Pancreas (tissue), 10 donors: ENCODE measurements at places on chromosomes 4 and X. TPM values are rescaled to one million over a fixed set of nuclear protein-coding genes. Genes with fewer than 3 reads are reported as not detected.

The SCARB2 gene
- polyA plus RNA-seq, result 36.8 TPM

GRCh38 chr4:115356176-115356575, 242.8 kb upstream of the NDST4 start:
- DNase-seq, result no peak
- H3K4me3 ChIP-seq, result no peak overlapping the region

DNA sequence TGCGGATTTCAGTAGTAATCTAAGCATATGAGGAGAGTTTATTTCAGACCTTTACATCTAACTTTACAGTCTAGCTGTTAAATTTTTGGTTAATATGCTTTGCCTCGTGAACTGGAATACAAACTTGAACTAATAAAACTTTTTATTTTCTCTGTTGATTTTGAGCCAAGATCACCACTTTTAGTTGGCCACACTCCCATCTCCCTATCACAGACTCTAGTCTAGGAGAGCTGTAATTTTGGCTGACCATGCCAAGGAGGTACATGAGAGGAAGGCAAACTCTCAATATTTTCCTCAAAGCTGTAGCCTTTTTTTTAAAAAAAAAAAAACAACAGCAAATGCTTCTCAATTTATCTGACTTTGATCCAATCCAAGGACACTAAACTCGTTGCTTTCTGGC, 597.5 kb upstream of the PCDH7 start:
- no peak overlapping the region for H3K4me3 ChIP-seq
- no peaks in the 10 kb centered on the region for H3K27me3 ChIP-seq
- H3K36me3 ChIP-seq, result no peaks in the 10 kb centered on the region
- no peak for DNase-seq

GRCh38 chr4:173519111-173520101, 10.6 kb downstream of the HAND2 start:
- DNase-seq, result no peak
- H3K4me3 ChIP-seq, result no peak overlapping the region
- H3K27me3 ChIP-seq, result peaks cover 29% of the 10 kb centered on the region
- H3K36me3 ChIP-seq, result no peaks in the 10 kb centered on the region
- H3K27ac ChIP-seq, result peak overlapping the region; percentile 19

The DDX60 gene
- 1.2 TPM for polyA plus RNA-seq

DNA sequence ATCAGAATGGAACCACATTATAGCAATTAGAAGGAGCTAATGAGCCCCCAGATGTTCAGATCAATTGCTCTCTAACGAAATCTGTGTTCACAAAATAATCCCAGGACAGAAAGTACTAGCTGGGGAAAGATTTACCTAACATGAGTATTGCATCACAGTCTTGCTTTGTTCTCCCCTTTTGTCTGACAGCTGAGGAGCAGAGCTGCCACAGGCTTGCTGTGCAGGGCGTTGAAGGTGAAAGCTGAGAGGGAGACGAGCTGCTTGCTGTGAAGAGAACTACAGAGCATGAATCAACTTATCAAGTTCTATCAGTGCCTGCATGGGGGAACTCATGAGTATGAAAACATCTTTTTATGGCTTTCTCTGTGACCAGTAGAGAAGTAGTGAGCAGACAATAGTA, 441.2 kb downstream of the CENPC start:
- H3K4me1 ChIP-seq, result no peaks in the 10 kb centered on the region
- no peak overlapping the region for H3K27ac ChIP-seq
- DNase-seq, result no peak
- no peak overlapping the region for H3K4me3 ChIP-seq

The SSX2 gene
- polyA plus RNA-seq, result not detected

GRCh38 chr4:907691-908425, 24.3 kb downstream of the GAK start:
- H3K36me3 ChIP-seq, result no peaks in the 10 kb centered on the region
- no peak for DNase-seq
- H3K27me3 ChIP-seq, result no peaks in the 10 kb centered on the region
- H3K27ac ChIP-seq, result no peak overlapping the region
- H3K4me1 ChIP-seq, result no peaks in the 10 kb centered on the region
- no peak overlapping the region for H3K4me3 ChIP-seq

- H3K27ac ChIP-seq, result no peak overlapping the region
- H3K4me1 ChIP-seq, result no peaks in the 10 kb centered on the region
- no peaks in the 10 kb centered on the region for H3K36me3 ChIP-seq
- no peak for DNase-seq
- no peak overlapping the region for H3K4me3 ChIP-seq
These were observed 432.6 kb upstream of the GALNT7 start for GRCh38 chr4:172736046-172736445.

The CLGN gene
- polyA plus RNA-seq, result 5.8 TPM

- DNase-seq, result no peak
- H3K27ac ChIP-seq, result no peak overlapping the region
- no peak overlapping the region for H3K4me3 ChIP-seq
- H3K27me3 ChIP-seq, result no peaks in the 10 kb centered on the region
- H3K36me3 ChIP-seq, result no peaks in the 10 kb centered on the region
- no peaks in the 10 kb centered on the region for H3K4me1 ChIP-seq
These were observed 471.8 kb upstream of the FTHL17 start for GRCh38 chrX:31543634-31544033.

The SHROOM4 gene
- polyA plus RNA-seq, result 1.3 TPM

The FAM184B gene
- polyA plus RNA-seq, result 0.07 TPM

DNA sequence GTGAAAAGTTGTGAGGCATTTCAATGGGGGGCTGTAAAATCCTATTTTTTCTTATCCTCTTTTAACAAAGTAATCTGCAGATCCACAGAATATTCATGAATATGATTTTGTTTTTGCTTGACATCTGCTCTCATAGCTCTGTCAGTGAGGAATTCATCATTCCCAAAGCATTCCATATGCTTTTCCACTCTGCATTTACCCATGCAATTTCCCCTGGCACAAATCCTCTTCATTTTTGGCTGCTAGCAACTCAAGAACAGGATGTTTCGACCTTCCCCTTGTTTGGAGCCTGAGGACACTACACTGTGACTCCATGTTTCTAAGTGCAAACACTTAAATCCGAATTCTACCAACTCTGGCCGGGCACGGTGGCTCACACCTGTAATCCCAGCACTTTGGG, 48.5 kb downstream of the KLHL15 start:
- no peaks in the 10 kb centered on the region for H3K4me1 ChIP-seq
- no peaks in the 10 kb centered on the region for H3K36me3 ChIP-seq
- H3K4me3 ChIP-seq, result no peak overlapping the region

DNA sequence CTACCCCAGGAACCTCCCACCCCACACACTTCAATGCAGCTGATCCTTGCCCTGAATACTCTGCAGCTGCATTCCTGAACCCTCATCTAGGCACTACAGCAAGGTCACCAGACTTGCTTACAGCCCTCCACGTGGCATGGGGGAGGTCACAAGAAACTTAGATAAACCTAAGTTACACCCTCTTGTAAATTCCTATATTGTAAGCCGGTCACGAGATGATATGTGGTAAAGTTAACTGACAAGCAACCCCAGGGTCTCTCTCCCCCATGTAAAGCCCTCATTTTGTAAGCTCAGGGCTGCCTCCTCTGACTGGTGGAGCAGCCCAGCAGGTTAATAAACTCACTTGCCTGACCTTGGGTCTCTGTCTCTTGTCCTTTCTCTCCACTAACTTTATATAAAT, 570.7 kb downstream of the PCDH7 start:
- H3K27me3 ChIP-seq, result no peaks in the 10 kb centered on the region
- no peaks in the 10 kb centered on the region for H3K4me1 ChIP-seq
- no peak for DNase-seq
- H3K36me3 ChIP-seq, result no peaks in the 10 kb centered on the region
- no peak overlapping the region for H3K4me3 ChIP-seq
- H3K27ac ChIP-seq, result no peak overlapping the region

The SLC7A11 gene
- polyA plus RNA-seq, result 0.42 TPM

DNA sequence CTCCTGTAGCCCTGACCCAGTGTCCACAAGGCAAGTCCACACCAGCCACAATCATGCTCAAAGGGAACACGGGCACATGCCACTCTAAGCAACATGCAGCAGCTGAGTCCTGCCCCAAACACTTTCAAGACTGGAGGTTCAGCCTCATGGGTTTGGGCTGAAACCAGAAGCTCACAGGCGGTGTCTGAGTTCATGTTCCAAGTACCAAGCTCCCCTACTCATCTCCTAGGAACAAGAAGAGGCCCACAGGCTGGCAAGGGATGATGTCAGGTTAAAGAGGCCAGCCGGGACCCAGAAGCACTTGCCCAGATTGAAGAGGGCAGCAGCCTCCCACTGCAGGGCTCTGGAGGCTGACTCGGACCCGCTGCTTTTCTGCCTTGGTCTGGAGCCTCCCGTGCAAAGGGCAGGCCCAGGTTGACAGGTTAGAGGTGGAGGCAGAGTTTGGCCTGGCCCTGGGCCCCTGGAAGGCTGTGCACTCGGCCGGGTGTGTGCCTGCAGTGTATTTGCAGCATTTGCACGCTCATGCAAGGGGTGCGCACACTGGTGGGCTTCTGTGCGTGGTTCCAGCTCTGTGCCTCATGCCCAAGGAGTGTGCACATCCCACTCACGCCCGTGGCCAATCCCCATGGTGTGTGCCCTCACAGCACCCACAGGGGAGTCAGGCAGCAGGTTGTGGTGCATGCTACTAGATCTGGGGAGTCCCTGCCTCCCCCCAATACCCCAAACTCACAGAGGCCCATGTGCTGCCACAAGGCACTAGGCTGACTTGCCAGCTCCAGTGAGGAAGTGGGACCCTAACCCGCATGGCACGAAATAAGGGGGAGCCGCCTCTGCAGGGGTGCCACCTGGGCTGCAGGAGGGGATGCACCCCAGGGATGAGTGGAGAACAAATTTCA, 2.4 kb downstream of the HMX1 start:
- no peak overlapping the region for H3K27ac ChIP-seq
- H3K4me1 ChIP-seq, result no peaks in the 10 kb centered on the region
- H3K4me3 ChIP-seq, result no peak overlapping the region

GRCh38 chr4:102665527-102665926, 95.2 kb downstream of the MANBA start:
- H3K27ac ChIP-seq, result no peak overlapping the region
- DNase-seq, result no peak
- no peaks in the 10 kb centered on the region for H3K36me3 ChIP-seq
- no peaks in the 10 kb centered on the region for H3K4me1 ChIP-seq

- H3K4me3 ChIP-seq, result no peak overlapping the region
- H3K27me3 ChIP-seq, result no peaks in the 10 kb centered on the region
- DNase-seq, result no peak
- H3K27ac ChIP-seq, result no peak overlapping the region
- H3K36me3 ChIP-seq, result no peaks in the 10 kb centered on the region
- H3K4me1 ChIP-seq, result no peaks in the 10 kb centered on the region
These were observed 111.7 kb downstream of the AMER1 start for GRCh38 chrX:64093761-64094160.

The RAB33A gene
- polyA plus RNA-seq, result 0.23 TPM

The EVC gene
- polyA plus RNA-seq, result 2.8 TPM
